ENCODE measurements at places on chromosomes 12 and 14.

- DNase-seq: no peak
Observed at GRCh38 chr14:52397844-52398243, 83.7 kb downstream of the PTGER2 start.

DNA sequence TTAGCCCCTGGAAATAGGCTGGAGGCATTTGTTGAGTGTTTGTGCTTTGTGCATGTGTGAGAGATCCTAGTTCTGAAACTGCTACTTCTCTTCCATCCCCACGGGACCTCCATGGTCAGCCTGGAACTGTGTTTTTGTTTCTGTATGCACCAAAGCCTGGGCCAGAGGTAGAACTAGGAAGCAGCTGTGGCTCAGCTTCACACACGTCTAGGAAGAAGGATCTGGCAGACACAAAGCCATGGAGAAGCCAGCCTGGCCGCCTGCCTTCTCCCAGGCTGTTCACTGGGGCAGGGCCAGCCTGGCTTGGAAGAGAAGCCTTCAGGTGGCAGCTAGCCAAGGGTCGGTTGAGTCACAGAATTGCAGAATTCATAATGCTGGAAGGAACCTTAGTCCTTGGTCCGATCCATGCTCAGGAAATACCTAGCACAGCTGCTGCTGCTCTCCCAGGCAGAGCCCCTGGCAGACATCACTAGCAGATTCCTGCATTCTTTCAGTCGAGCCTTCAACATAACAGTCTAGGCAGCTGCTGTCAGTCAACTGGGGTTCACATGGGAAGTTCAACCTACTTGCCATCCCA, 27.0 kb downstream of the RIN3 start:
- DNase-seq: no peak

DNA sequence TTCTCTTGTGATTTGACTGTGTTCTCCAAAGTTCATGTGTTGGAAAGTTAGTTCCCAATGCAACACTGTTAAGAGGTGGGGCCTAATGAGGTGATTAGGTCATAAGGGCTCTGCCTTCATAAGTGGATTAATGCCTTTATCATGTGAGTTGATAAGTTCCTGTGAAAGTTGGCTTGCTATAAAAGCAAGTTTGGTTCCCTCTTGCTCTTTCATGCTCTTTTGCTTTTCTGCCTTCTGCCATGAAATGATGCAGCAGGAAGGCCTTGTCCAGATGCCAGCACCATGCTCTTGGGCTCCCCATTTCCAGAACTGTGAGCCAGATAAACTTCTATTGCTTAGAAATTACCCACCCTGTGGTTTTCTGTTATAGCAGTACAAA, 41.9 kb downstream of the SLC16A7 start:
- DNase-seq: no peak

DNA sequence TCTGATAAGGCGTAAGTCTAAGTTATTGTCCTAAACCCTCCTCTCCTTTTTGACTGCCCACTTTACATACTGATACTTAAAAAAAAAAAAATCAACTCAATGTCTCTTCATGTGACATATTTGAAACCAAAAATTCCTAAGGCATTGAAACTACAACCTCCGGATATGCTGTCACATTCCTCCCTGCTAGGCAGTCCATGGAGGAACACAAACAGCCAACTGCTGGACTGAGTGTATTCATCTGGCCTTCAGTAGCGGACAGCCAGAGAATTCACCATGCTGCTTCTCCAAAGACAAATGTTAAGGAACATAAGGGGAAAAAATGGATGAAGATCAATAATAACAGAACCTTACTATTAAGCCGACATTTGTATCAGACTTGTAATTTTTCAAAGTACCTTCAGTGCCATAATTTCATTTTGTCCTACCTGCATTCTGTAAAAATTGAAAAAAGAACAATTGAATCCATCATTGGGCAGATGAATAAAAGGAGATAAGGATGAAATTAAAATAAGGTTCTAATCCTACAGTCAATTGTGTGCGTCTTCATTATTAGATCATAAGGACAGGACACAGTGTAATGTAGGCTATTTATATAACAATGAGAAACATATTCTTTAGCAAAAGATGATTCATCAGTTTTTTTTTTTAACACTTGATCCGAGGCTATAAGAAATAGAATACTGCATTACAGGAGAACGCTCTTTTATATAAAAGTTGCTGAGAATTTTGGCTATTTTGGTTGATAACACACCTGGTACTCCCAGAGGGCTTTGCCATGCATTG, 12.2 kb downstream of the RERG start:
- DNase-seq: no peak

GRCh38 chr12:11719678-11720099, 70.2 kb downstream of the ETV6 start:
- no peak for DNase-seq

- DNase-seq: no peak
Observed at GRCh38 chr14:73723797-73724661, 9.8 kb upstream of the PNMA1 start.

DNA sequence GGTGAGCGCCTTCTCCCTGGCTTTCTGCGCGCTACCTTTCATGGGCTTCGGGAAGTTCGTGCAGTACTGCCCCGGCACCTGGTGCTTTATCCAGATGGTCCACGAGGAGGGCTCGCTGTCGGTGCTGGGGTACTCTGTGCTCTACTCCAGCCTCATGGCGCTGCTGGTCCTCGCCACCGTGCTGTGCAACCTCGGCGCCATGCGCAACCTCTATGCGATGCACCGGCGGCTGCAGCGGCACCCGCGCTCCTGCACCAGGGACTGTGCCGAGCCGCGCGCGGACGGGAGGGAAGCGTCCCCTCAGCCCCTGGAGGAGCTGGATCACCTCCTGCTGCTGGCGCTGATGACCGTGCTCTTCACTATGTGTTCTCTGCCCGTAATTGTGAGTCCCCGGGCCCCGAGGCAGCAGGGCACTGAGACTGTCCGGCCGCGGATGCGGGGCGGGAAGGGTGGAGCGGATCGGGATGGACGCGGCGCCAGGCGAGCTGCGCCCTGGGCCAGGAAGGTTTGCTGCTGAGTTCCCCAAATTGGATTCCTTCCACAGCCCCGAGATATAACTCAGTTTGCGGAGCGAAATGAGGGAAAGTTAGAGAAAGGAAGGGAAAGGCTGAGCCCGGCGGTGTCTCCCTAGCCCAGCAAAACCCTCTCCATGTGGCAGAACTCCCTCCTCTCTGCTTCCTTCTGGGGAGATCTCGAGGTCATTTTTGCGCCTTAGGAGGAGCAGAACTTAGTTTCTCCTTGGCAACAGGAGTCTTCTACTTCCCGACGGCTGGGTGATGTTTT, 972 bp downstream of the PTGDR start:
- no peak for DNase-seq

DNA sequence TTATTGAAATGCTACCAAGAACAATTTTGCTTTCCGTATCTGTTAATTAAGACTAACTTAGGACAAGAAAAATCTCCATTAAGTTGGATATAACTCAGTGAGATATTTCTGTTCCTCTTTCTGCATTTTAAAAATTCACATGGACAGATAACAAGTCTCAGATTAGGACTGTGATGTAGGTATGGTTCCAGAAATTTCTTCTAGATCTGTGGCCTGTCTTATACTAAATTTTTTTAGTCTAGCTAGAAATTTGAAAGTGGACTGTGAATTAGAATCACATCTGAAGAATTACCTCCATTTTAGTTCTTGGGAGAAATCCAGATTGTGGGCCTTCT, 41.6 kb downstream of the USP15 start:
- no peak for DNase-seq

DNA sequence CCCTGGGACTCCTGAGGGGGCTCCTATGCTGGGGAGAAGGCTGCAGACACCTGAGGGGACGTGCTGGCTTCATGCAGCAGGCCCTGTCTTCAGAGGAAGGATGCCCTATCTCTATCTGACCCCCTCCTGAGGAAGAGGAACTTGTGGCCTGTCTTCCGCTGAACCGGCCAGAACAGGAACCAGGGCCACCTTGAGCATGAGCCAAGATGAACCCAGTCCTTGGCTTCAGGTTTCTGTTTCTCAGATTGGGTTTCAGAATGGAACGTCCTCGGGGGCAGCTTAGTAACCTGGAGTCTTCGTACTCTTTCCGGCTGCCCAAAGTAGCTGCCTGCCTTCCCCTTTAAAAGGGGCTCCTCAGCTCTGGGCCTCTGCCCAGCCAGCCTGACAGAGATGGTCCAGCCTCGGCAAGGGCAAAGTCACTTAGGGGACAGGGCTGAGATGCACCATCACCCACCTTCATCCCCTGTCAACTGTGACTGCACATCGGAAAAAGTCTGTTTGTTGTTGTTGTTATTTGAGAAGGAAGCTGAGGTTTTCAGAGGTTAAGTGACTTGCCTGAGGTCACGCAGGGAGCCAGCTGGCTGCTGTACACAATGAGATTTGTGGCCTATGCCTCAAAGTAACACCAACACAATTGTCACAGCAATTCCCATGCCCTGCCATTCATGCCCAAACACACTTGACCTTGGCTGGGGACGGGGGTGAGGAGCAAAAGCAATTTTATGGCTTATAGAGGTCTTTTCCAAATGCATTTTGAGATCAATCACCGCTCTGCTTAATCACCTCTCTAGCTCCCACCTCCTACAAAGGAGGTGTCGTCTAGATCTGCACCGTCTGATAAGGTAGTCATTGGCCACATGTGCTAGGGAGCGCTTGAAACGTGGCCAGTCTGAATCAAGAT, 13.4 kb downstream of the ASB2 start:
- no peak for DNase-seq

DNA sequence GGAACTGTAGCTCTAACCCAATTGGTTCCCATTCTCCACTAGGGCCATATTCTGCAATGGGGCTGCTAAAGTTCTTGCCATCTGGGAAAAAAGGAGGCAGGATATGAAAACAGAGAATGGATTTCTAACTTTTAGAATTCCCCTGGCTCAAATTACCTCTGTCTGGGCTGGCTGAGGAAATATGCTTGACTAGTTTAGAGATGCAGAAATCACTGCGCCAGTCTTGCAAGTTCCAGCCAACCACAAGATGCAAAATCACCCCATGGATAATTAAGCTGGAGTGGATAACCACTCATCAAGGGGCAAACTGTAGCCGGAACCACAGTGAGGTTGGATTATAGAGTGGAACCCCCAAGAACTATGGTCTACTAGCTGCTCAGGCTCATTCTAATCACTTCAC, 126.3 kb downstream of the RALGAPA1 start:
- no peak for DNase-seq

GRCh38 chr14:68705741-68706283, 87.1 kb downstream of the ZFP36L1 start:
- no peak for DNase-seq

- DNase-seq: no peak
Observed at GRCh38 chr12:103956509-103957027, 9.1 kb upstream of the TDG start.

- no peak for DNase-seq
Observed at GRCh38 chr12:93922583-93923006, 225.8 kb upstream of the PLXNC1 start.

DNA sequence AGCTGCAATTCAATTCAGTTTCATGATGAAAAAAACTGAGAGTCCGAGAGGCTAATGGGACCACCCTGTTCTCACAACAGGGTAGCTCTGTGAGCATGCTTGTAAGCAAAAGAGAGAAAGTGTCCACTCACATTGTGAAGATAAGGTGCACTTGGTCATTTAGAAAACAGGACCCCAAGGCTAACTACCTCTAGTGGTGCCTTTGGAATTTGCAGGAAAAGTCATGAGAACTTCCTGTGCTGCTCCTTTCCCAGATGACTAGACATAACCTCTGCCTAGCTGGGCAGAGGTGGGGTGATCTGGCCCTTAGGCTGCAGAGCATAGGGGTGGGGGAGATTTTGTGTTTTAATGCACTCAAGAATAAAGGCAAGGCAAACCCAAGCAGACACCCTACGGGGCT, 118.9 kb downstream of the STAB2 start:
- DNase-seq: no peak

DNA sequence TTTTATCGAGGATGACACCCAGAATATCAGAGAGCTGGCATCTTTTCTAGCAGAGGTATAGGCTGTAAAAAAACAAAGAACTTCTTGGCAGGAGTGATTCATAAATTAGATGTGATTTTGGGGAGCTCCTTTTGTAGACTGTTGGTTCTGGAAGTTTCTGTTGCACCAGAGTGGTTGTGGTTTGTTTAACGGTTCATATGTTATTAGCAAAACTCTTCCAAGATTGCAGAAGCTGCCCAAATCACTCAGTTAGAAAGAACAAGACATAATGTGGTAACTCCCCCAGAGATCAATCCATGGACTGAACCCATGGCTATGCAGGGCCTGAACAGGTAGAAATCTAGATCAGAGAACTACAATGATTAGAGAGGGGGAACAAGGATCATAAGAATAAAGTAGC, 6.7 kb upstream of the RNASE10 start:
- DNase-seq: no peak

DNA sequence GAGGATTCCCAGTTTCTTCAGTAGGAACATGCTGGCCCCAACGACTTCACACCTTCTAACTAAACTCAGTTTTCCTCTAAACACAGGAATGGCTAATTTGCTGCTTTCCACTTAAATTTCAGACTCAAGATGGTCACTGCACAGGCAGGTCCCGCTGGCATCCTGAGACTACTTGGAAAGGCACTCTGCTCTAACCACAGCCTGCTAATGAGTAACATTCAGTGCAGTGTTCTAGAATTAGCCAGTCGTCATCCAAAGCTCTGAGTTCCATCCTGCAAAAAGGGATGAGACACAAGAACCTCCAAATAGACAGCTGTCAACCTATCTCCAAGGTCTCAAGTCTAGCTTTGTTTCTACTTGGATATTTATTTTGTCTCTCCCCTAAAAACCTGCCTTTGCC, 6.0 kb downstream of the CCDC92 start:
- no peak for DNase-seq

DNA sequence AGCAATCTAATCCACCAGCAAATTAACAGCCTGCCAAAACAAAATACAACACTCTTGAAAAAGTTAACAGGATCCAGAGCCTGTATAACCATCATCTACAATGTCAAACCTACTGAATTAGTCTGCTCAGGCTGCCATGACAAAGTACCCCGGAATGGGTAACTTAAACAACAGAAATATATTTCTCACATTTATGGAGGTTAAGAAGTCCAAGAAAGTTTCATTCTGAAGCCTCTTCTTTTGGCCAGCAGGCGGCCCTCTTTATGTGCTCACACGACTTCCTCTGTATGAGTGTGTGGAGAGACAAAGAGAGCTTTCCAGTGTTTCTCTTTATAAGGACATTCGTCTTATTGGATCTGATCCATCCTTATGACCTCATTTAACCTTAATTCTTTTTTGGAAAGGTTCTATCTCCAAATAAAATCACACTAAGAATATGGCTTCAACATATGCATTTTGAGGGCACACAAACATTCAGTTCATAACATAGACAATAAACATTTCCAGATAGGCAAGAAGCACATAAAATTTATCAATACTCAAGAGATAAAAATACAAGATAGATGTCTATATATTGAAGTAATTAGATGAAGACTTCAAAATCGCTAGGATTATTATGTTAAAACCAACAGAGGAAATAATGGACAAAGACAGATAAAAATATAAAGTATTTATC, 5.9 kb upstream of the RERG start:
- DNase-seq: no peak

- no peak for DNase-seq
Observed at GRCh38 chr12:131836193-131836592, 8.0 kb downstream of the MMP17 start.

- no peak for DNase-seq
Observed at GRCh38 chr14:37124614-37125013, 47.8 kb downstream of the SLC25A21 start.

- DNase-seq: no peak
Observed at GRCh38 chr12:76266797-76267196, 81.4 kb downstream of the BBS10 start.

Measured in stimulated activated CD4-positive, alpha-beta T cell treated with anti-CD3 and anti-CD28 coated beads, TNF-alpha, amount 100 ng/mL, for 24 hours (primary cell).